ENCODE measurements at places on chromosomes 16 and 17.

GRCh38 chr16:31114468-31114867 lies 3.0 kb upstream of the KAT8 start:
- no peak for DNase-seq

- DNase-seq: no peak
These were observed 11.6 kb downstream of the MYO1C start for GRCh38 chr17:1480747-1481465.

DNA sequence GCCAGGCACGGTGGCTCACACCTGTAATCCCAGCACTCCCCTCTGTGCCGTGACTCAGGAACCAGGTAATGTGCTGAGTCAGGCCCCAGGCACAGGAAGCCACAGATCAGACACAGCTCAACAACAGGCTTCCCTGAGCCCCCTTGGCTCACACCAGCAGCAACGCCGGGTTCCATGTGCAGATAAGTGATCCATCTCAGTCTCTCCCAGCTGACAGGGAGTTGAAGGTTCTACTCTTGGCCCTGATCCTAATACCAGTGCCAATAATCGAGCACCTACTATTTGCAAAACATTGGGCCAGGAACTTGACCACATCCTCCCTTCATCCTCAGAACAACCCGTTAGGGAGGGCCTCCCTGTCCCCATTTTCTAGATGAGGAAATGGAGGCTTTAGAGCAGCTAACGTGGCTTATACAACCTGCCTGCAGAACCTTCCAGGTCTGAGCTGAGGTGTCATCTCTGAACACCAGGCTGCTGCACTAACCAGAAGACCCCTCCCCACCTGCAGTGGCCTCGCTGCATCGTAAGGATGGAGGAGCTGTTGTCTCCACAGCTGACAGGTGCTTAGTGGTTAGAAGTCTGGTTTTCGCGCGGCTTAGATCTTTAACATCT lies 64.8 kb upstream of the AMZ2 start:
- DNase-seq: peak; percentile 64

DNA sequence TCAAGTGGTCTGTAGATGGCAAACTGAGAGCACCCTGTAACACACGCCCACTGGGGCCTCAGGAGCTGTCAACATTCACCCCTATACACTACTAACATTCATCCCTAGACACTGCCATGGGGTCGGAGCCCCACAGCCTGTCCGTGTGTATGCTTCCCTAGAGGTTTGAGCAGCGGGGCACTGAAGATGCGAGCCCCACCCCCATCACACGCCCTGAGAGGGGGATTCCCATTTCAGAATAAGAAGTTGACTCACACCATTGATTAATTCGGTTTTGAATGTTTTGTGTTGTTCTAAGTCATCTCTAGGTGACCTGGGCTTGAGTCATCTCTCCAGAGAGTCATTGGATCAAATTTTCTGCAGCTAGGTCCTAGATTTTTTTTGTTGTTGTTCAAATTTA lies 37.3 kb upstream of the MMD start:
- DNase-seq: no peak

GRCh38 chr16:57172721-57173290 lies 13.0 kb downstream of the PSME3IP1 start:
- no peak for DNase-seq

GRCh38 chr17:73105431-73105830 lies 12.9 kb upstream of the SLC39A11 start:
- no peak for DNase-seq

DNA sequence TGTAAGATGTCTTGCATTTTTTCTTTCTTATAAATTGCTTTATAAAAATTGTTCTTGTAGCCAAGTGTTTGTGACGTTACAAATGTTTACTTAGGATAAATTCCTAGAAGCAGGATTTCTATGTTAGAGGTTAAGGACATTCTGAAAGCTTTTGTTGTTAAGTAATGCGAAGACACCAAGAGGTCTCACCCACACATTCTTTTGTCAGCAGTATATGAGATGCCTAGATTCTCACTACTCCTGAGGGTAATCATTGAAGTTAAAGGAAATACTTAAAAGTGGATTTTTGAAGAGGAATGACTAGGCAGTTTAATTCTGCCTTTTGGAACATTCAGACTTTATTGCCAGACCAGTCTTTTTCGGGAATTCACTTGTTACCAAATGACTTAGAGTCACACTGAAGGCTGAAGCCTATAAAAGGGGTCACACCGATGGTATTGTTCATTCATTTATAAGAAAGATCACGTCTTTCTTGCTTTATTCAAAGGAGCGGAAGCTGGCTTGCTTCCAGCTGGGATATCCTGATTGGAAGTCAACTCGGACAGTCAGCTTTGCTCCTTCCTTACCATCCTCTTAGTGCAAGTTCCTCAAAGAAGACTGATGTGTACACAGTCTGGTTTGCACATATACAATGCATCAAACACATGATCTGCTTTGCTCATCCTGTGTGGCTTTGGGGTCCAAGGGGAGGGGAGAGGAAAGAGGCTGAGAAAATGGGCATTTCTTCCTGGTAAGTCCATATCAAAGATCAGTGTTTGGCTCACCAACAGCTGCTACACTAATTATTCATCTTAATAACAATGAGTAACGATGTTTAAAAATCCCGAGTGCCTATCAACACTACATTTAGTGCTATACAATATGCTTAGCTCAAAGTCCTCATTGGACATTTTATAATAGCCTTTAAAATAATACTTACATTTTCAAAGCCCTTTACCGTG lies 160.0 kb downstream of the MAP2K6 start:
- no peak for DNase-seq

GRCh38 chr16:2329532-2329931 lies 11.0 kb downstream of the ABCA3 start:
- no peak for DNase-seq

- DNase-seq: peak; percentile 88
These were observed at the start of gene SLFN11 for GRCh38 chr17:35373534-35373983. SLFN11 (minus strand) TSS chr17:35373621; CDS start chr17:35363807, 9,814 bp downstream.

GRCh38 chr16:1026057-1026783 lies 44.6 kb downstream of the SOX8 start:
- no peak for DNase-seq

GRCh38 chr17:52035336-52035915 lies 123.1 kb downstream of the CA10 start:
- DNase-seq: no peak

DNA sequence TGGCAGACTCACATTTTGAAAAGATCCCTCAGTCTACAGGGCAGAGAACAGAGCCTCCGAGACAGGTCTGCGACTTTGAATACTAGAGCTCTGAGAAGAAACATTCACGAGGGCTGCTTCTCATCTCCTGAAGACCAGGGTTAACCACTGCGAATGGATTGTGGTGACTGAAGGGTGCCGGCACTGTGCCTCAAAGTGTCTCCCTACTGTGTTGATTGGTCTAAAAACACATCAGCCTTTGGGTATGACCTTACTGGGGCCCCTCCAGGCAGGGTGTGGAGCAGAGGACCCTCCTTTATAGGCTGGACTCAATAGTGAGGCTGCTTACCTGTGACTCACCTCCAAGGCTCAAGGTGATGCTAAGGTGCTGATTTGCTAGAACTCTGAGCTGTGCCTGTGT lies 2.6 kb upstream of the LGALS9 start:
- no peak for DNase-seq

DNA sequence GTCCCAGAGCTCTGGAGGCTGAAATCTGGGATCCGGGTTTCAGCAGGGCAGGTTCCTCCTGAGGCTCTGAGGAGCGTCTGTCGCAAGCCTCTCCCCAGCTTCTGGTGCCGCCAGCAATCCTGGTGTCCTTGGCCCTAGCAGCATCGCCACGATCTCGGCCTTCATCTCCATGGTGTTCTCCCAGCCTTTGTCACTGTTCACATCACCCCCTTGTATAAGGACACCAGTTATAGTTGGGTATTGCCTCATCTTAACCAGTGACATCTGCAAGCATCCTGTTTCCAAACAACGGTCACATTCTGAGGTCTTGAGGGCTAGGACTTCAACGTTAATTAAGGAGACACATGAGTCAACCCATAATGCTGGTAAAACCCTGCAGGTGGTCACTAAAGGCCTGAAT lies 2.8 kb upstream of the PPP1R27 start:
- no peak for DNase-seq

DNA sequence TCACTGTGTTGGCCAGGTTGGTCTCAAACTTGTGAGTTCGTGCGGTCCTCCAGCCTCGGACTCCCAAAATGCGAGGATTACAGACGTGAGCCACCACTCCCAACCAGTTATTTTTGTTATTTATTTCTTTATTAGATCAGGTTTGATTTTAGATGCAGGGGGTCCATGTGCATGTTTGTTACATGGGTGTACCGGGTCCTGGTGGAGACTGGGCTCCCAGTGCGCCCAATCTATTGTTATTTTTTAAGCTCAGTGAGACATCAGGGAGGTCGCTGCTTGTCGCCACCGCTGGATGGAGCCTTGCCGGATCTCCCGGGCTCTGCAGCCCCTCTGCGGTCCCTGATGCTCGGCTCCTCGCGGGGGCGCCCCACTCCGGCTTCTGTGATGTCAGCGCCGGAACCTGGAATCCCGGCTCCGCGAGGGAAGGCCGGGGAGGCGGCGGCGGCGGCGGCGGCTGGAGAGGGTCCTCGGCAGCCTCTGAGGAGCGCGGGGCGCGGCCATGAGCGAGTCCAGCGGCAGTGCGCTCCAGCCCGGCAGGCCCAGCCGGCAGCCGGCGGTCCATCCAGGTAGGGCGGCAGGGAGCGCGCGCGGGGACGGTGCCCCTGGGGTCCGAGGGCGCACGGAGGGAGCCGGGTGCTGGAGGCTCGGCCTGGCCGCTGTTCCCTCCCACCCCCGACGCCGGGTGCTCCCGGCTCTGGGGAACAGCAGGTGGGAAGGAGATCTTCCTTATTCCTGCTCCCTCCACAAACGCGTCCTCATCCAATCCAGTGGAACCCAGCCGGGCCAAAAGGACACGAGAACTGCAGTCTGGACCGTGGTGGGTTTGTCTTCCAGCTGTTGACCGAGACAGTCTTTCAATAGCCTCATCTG lies at the start of gene TMC7:
Gene TMC7, plus strand, starts transcription at position 370 of the 870 bp plus-strand sequence. Its CDS starts 130 bp downstream, at position 500.
- no peak for DNase-seq
